Activated gamma-delta T cell treated with Interleukin-2 at 50 U/mL for 16 hours (primary cell): ENCODE measurements at places on chromosomes 5 and 9.
A peak's percentile ranks its signal among the peaks of the same experiment; 100 is the strongest.

GRCh38 chr5:108786806-108787483, 39.2 kb downstream of the FER start:
- DNase-seq: no peak

- DNase-seq: no peak
These were observed 57.7 kb upstream of the CER1 start for GRCh38 chr9:14780251-14780650.

- DNase-seq: no peak
These were observed 34.0 kb upstream of the ZNF462 start for GRCh38 chr9:106828965-106829364.

GRCh38 chr5:153367466-153367865, 123.0 kb upstream of the GRIA1 start:
- no peak for DNase-seq

DNA sequence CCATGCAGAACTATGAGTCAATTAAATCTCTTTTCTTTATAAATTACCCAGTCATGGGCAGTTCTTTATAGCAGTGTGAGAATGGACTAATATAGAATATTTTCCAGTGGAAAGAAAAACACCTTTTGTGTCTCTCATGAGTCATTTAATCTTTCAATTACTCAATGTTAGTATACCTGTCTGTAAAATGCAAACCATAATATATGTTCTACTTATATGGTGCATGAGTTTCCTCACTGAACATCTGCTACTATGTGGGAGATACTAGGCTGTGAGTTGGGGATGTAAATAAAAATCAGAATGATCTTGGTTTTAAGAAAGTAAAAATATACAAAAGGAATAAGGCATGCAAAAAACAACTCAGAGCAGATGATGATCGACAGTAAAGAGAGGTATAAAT, 15.0 kb downstream of the CDH10 start:
- DNase-seq: no peak

DNA sequence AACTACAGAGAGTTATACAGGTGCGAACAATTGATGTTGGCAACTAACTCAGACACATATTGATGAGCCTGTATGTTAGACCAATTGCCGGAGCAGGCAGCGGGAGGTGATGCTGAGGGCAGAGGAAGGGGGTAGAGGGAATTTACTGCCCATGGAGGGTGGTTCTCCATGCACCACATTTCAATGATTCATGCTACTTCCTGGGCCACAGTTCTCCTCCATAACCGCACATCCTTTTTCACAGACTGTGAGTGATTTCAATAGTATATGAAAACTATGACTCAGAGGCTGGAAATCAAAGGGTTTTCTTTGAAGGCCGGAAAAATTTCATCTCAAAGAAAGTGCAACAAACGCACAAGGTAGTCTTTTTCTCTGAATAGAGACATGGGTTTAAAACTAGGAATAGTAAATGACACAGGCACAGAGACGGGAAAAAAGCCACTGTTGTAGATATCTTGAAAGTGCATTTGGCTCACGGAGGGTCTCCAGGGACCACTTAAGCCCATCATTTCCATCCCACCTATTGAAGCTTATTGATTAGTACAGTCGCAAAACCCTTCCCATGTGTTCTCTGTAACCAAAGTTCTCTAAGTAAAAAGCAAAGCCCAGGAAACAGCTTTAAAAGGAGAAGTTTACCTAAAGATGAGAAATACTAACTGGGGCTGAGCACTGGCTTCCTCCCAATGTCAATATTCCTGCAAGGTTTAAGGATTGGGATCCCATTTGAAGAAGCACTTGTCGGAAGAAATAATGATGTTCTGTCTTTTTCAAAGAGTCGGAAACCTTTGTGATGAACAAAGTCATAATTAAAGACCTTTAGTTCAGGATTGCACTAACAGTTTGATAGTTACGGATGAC, 28.0 kb upstream of the ADAM19 start:
- peak; percentile 56 for DNase-seq

GRCh38 chr5:71734141-71734540, 15.1 kb downstream of the CARTPT start:
- DNase-seq: no peak

DNA sequence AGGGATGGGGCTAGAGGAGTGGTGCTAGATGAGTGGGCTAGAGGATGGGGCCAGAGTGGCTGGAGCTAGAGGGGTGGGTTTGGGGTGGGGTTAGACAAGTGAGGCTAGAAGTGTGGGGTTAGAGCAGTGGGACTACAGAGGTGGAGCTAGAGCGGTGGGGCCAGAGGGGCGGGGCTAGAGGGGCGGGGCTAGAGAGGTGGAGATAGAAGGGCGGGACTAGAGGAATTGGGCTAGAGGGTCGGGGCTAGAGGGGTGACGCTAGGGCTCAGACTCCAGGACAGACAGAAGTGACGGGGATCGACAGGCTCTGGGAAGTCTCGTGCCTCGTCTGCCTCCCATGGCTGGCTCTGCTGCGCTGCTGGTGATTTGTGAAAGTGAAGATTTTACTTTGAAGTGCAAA, 31.0 kb upstream of the TENT4A start:
- DNase-seq: no peak

- DNase-seq: no peak
These were observed 153.0 kb upstream of the SMC2 start for GRCh38 chr9:103941104-103941503.

GRCh38 chr5:15796557-15796956, 296.6 kb downstream of the FBXL7 start:
- no peak for DNase-seq

- no peak for DNase-seq
These were observed 123.7 kb downstream of the WNK2 start for GRCh38 chr9:93307468-93308157.

DNA sequence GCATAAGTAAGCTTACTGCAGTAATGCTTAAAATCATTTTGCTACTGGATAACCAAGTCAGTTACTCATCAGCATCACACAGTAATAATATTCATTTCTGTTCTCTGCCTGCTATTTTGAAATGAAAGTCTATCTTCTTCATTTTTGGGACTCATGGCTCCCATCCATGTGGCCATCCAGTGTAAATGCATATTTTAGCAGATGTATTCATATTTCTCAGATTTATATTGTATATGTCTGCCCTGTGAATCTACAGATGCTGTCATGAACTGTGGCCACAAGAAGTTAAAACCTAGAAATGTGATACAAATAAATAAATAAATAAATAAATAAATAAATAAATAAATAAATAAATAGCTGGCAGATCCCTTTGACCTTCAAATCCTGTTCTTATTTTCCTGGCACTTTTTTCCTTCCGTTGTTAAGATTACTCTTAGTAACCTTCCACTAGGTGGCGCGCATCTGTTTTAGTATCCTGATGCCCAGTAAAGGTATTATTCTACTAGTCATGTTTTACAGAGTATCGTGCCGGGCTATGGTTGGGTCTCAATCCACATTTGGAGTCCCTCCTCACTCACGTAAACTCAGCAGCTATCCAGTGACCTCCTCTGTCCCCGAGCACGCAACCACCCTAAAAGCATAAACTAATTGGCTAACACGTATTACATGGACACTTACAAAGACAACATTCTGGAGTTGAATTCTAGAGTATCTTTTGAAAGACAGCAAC, 79.2 kb upstream of the IL7R start:
- peak; percentile 74 for DNase-seq

DNA sequence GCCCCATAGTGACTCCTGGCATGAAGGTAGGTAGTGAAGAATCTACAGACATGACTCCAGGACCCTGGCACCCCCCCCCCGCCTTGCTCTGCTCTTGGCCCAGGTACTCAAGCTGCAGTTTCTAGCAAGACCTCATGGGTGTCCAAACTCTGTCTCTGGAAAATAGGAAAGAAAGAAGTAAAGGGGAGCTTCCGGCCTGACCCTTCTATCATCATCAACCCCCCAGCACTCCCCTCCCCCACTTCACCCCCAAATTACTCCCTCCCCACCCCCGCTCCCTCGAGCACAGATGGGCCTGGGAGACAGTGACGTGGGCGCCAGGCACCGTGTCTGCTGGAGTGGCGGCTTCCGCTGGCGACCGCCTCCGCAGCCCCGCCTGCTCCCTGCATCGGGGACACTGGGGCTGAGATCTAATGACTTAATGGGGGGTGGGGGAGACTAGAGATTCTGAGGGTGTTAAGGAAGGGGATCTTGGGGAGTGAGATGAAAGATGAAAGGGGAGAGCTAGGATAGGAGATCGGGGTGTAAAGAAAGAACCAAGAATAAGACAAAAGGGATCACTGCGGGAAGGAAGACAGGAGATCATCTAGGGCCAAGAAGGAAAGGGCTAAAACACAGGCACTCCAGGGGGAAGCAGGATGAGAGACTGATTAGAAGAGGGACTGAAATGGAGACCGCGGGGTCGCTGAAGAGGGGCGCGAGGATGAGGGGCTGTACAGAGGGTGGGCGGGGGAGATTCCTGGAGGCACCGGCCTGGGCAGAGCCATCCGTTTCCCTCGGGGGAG, 1.1 kb upstream of the DNAJB5 start:
- DNase-seq: no peak

- DNase-seq: no peak
These were observed 8.4 kb downstream of the LHX3 start for GRCh38 chr9:136196404-136197083.

- no peak for DNase-seq
These were observed 675 bp upstream of the SPAAR start for GRCh38 chr9:35908504-35909125.

GRCh38 chr9:98607787-98608186, 100.9 kb downstream of the GABBR2 start:
- DNase-seq: no peak

- no peak for DNase-seq
These were observed 511.3 kb upstream of the PAPPA start for GRCh38 chr9:115642285-115642684.

- DNase-seq: no peak
These were observed 258.2 kb upstream of the PIK3R1 start for GRCh38 chr5:67957374-67957773.

- no peak for DNase-seq
These were observed 31.8 kb downstream of the DMRT3 start for GRCh38 chr9:1008216-1008615.

DNA sequence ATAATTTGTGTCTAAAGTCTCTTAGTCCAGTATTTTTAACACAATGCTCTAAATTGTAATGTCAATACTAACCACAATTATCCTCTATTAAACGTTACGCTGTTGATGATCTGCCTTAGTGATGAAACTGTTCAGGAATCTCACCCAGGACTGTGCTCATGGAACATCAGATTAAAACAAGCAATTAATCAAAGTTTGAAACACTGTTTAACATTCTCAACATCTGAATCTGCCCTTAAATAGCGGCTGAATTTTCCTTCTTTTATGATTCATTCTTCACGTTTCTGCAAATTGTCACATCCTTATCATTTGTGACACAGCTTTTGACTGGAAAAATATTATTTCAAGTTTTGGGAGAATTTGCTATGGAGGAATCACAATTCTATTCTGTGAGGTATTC, 113.8 kb downstream of the MARCHF11 start:
- DNase-seq: no peak

DNA sequence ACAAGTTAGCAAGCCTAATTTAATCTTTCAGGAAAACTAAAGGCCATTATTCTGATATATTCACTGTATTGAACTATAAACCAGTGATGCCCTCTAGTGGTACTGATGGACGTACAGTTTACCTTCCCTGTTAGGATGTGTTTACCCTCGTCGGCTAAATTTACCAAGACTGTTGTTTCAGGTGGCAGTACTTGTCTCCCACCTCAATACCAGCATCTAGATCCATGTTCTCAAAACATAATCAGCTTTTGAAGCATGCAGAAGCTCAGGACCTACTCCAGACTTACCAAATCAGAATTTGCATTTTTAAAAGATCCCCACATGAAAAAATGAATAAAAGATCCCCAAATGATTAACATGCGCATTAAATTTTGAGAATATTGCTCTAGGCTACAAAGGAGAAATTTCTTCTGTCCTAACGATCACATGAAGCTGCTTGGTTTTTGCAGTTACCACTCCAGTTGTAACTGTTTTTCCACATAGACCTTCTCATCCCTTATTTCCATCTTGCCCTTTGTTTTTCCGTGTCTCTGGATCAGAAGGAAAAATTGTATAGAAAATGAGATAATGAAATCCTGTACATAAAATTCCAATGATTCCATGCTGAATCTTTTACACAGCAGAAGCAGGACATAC, 3.2 kb upstream of the BAAT start:
- no peak for DNase-seq

GRCh38 chr5:126808521-126808988, 31.6 kb downstream of the LMNB1 start:
- DNase-seq: no peak

DNA sequence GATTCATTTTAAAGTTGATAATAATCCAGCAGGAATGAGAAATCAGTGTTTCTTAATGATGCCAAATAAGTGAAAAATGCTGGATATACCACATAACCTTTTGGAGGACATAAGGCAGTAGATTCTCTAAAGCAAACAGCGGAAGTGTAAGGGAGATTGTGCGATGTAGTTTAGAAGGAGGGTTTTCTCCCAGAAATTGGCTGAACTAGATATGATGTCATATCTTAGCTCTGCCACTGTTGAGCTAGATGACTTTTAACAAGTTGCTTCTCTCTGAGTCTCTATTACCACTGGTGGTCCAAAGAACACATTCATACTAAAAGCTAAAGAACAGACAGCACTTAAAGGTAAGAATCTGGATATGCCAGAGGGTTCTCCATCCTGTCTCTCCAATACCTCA, 107.0 kb downstream of the NR6A1 start:
- DNase-seq: no peak

DNA sequence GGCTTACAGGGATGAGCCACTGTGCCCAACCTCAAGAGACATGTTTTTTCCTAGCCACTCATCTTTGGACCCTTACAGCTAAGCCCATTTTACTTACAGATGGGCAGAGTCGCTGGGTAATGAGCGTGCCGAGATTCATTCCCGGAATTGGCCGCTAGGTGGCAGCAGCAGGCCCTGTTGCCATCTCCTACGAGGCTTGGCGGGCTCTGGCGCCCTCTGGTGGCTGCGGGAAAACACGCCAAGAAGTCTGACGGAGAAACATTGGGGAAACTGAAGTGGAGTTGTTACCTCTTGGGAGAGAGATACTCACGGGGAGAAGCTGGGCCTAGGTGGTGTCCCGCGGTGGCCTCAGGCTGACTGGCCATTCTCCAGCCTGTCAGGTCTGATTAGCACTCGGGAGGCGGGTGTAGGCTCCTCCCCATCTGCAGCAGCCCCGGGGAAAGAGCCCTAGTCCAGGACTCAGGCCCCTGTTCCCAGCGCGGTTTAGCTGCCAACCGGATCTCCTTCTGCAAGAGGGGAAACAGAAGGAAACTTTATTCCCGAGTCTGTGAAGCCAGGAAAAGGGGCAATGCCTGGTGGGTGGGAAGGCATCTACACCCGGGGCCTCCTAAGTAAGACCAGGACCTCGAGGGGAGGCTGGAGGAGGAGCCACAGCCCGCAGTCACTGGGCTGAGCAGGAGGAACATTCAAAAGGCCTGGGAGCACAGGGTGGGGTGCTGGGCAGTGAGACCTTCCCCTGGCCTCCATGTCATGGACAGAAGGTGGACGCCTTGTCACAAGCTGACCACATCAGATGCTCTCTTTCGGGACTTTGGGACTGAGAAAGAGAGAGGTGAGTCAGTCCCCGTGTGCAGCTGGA, 9.7 kb downstream of the PTGES2 start:
- DNase-seq: peak; percentile 99

- no peak for DNase-seq
These were observed 601 bp upstream of the FAF2 start for GRCh38 chr5:176447591-176447977.

GRCh38 chr9:36603006-36603405, 30.3 kb downstream of the MELK start:
- no peak for DNase-seq
